ENCODE measurements at places on chromosomes 1 and 21. TPM values are rescaled to one million over a fixed set of nuclear protein-coding genes. Genes with fewer than 3 reads are reported as not detected.

Gene MYBPH
- total RNA-seq, result not detected

Gene PIGR
- total RNA-seq, result not detected

Gene C8B
- not detected for total RNA-seq

DNA sequence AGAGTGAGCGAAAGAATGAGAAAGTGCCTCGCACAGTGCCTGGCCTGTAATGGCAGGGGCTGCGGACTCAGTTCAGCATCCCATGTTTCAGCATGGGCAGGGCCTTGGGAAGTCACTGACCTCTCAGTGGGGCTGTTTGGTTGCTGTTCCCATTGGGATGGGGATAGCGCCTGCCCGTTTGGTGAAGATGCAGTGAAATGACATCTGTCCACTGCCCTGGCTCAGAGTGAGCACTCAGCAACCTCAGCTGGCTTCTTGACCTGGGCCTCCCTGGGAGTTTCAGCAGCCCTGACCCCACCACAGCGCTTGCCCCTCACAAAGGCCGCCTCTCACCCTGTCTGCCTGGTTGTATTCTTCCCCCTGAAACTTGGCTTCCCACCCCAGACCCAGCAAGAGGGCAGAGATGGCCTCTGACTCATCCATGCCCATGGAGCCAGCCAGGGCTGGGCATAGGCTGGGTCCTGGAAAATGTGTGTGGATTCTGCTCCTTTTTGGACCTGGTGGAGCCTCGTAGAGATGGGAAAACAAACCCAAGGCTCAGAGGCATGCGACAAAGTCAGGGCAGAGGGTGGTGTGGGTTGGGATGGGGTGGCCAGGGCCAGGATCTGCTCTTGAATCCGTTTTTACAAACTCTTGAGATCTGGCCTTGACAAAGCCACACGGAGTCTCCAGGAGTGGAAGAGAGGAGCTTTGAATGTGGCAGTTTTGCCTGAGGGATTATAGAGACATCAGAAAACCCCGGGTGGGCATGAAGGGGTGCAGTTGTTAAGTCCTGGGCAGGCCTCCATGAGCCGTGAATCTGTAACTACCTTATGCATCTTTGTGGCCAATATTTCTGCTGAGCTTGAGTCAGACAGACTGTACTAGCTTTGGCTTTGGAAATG, 1.2 kb downstream of the XKR8 start:
- DNase-seq, result no peak

GRCh38 chr1:2483026-2483425, 6.9 kb downstream of the PLCH2 start:
- DNase-seq, result no peak

GRCh38 chr1:173134800-173135199, 72.3 kb downstream of the TNFSF4 start:
- peak; percentile 4 for DNase-seq

Gene FAM72B
- total RNA-seq, result 9.5 TPM

DNA sequence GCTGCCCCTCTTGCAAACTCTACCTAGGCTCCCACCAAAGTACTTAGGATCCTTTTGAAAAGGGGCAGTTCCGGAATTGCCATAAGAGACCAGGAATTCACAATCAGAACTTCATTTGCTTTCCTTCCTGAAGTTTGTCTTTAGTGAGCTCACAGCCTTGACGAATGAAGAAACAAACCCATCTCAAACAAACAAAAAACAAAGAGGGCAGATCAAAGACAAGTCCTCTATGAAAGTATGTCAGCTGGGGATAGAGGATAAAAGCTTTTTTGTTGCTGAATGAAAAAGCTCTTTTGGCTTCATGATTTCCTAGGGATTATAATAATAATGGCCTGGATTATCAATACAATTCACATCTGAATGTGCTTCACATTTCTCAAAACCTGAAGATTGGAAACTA, 357.9 kb upstream of the DUSP10 start:
- peak; percentile 46 for DNase-seq

DNA sequence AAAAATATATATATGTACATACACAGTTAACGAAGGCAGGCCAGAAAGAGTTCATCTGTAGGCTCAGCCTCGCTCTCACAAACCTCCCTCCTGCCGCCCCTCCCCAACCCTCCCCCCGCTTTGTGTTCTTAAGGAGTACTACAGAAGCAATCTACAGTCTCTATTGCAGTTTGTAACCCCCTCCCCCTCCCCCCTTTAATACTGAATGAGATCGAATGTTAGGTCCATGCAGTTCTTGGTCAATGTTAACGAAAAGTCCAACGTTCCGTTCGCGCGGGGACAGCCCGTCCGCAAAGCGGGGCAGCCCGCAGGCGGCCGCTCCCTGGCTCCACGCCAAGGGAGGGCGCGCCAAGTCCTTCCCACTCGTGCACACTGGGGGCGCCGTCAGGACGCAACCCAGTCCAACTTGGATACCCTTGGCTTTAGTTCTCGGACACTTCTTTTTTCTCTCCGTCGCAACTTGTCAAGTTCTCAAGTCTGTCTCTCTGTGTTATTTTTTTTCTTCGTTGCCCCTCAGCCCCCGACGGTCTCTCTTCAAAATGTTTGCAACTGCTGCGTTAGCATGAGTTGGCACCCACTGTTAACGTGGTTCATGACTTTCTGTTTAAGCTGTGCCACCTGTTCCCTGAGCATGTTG, 2.2 kb downstream of the JUN start:
- peak; percentile 25 for DNase-seq

Gene NTMT2
- not detected for total RNA-seq

Gene TGFB2
- 2.1 TPM for total RNA-seq

- DNase-seq, result no peak
Measured at GRCh38 chr1:21525340-21525717, 16.1 kb downstream of the ALPL start.

DNA sequence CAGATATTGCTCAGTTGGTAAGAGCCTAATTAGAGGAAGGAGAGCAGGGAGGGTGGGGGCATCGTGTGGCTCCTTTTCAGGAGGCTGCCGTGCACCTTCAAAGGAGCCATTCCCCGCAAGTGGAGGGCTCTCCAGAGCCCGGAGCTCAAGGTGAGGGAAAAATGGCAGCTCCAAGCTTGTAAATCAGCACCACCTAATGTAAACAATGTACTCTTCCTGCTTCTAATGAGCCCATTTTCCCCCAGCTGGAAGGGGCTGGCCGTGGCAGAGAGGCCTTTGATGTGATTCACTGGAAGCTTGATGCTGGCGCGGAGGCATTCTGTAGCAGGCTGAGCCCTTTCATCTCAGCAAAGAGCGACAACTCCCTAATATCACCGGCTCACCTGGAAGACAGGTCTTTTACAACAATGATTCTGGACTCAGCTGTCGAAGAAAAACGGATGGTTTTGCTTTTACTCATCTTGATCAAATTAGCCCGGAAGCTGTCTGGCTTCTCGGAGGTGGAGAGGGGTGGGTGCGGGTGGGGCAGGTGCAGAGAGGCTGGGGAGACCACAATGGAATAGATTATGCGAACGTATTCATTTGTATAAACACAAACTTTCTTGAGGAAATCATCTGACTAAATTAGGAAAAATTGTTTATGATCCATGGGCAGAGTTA, 112.5 kb downstream of the RRAGC start:
- no peak for DNase-seq

GRCh38 chr1:152520561-152521090, 6.3 kb downstream of the CRCT1 start:
- DNase-seq, result no peak

DNA sequence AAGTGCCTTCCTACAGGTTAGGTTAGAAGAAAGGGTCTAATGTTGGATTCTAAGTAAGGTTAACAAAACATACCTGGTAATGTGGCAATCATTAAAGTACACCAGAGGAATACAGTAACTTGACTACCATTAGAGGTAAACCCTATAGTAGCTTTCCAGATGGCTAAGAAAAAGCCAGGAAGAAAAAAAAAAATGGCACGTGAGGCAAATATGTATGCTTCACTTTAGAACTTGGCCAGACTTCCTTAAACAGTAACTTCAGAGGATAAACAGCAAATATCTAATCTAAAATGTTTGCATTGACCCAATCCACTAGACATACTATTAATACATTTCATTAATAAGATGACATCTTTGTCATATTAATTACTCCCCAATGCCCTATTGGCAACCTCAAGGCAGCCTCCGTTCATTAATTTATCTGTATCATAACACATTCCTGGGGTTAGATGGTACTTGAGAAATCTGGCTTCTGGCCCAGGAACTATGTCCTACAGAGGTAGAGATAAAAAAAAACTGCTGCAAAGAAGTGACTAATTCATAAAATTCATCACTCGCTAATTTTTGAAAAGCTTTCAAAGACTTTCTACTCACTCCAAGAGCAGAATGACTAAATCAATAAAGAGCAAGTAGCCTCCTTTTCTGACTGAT, 5.8 kb downstream of the DCAF8 start:
- no peak for DNase-seq

Gene ADCY10
- not detected for total RNA-seq

GRCh38 chr1:218473522-218473921, 128.4 kb downstream of the TGFB2 start:
- DNase-seq, result no peak

- DNase-seq, result no peak
Measured at GRCh38 chr1:154987326-154987725, 4.2 kb downstream of the FLAD1 start.

DNA sequence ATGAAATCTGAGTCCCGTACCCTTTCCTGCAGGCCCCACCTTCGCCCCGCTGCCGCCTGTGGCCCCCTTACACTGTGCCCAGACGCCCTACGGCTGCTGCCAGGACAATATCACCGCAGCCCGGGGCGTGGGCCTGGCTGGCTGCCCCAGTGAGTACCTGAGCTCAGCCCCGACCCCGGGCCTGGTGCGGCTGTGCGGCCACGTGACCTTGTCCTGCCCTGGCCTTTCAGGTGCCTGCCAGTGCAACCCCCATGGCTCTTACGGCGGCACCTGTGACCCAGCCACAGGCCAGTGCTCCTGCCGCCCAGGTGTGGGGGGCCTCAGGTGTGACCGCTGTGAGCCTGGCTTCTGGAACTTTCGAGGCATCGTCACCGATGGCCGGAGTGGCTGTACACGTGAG, 25.2 kb downstream of the AGRN start:
- DNase-seq, result no peak

Gene PLEKHN1
- 0.11 TPM for total RNA-seq

DNA sequence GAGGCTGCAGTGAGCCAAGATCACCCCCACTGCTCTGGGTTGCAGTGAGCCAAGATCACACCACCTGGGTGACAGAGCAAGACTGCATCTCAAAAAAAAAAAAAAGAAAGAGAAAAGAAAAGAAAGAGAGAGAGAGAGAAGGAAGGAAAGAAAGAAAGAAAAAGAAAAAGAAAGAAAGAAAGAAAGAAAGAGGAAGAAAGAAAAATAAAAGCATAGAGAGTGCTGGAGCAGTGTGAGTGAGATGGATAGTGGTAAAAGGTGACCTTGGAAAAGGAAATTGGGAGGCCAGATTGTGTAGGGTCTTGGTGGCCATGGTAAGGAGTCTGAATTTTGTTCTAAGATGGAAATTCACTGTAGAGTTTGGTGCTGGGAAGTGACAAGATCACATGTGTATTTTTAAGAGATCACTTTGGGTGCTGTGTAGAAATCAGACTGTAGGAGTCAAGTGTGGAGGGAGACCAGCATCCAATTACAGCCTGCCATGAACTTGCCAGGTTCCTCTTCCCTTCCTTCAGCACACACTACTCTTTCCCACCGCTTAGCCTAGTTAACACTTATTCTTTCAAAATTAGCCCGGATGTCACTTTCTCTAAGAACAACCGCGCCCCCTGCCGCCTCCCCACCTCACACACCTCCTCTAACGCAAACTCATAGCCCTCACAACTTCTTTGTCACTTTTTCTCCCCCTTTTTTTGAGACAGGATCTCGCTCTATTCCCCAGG, 17.9 kb downstream of the MTX1 start:
- peak; percentile 91 for DNase-seq

DNA sequence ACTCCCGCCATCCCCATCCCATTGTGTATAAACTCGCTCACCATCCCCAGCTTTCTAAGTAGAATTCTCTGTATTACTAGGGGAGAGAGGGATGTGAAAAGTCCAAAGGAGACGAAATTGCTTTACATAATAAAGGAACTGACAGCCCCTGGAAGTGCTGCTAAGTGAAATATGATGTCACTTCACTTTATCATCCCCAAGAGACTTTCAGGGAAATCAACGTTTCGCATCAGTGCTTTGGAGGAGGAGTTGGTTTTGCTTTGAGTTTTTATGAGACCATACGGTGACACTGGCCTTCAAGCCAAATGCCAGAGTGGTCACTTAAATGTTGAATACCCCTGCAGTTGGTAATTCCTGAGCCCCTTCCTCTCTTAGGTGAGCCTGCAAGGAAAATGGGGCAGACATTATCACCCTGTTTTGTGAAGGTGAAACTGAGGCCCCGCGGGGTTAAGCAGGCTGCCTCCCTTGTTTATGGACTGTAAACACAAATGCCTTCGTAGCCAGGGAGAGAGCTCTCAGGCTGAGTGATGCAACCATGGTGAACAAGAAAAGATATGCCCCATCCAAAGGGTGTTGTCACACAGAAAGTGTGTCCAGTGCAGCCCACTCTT, 58.4 kb upstream of the KAZN start:
- DNase-seq, result no peak

DNA sequence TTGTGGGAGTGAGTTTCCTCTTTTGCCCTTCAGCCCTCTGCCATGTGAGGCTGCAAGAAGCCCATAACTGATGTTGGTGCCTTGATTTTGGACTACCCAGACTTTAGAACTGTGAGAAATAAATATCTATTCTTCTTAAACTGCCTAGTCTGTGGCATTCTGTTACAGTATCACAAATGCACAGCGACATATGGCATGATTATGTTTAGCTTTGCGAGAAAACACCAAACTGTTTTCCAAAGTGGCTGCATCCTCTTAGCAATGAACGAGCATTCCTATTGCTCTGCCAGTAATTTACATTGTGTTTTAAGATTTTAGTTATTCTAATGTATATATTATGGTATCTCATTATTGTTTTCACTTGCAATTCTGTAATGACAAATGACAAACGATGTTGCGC, 246.7 kb downstream of the HLX start:
- DNase-seq, result no peak

GRCh38 chr1:200172311-200172710, 144.8 kb downstream of the NR5A2 start:
- DNase-seq, result no peak

GRCh38 chr1:185358957-185359356, 41.9 kb upstream of the IVNS1ABP start:
- no peak for DNase-seq

GRCh38 chr1:153608742-153609584, 4.0 kb downstream of the S100A16 start:
- DNase-seq, result peak; percentile 96

GRCh38 chr1:11147197-11147770, 41.9 kb upstream of the ANGPTL7 start:
- no peak for DNase-seq

DNA sequence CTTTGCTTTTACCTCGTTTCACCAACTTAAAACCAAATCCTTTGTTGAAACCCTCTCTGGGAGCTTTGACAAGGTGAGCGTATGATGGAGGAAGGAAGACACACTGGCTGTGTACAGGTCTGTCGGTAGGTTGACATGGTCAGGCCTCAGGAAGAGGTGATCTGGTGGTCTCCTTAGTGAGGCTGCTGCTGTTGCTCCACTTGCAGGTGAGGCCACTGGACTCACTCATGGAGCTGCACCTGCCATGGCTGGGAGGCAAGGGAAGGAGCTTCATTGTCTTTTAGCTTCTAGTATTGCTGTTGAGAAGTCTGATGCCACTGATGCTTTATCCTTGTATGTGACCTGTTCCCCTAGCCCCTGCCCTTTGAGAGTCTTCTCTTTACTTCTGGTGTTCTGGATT, 35.7 kb downstream of the TENT5C start:
- no peak for DNase-seq

Gene HLX
- total RNA-seq, result 5.3 TPM
